T-helper 17 cell (primary cell): ENCODE measurements at places on chromosomes 1 and 21. TPM values are rescaled to one million over a fixed set of nuclear protein-coding genes. Genes with fewer than 3 reads are reported as not detected.
A peak's percentile ranks its signal among the peaks of the same experiment; 100 is the strongest.

- H3K27me3 ChIP-seq: no peaks in the 10 kb centered on the region
- peaks cover 39% of the 10 kb centered on the region for H3K4me1 ChIP-seq
- DNase-seq: no peak
These were observed 6.0 kb downstream of the DOP1B start for GRCh38 chr21:36162631-36163030.

DNA sequence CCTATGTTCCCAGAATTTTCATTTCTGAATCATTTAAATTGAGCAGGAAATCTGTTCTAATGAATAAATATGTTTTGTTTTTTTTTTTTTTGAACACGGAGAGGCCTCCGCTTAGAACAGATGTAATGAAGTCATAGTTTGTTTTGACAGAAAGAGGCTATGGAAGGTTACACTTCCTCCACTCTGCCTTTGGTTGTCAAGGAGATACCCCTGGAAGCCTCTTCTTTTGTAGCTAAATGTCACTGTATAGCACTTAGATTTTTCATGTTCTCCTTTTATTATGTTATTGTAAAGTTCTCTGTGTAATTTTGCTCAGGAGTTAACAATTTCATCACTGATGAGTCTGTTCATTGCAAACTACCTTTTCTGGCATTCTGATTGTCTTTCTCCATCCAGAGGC, 22.7 kb upstream of the GNG12 start:
- peaks cover 60% of the 10 kb centered on the region for H3K27me3 ChIP-seq
- H3K36me3 ChIP-seq: peaks cover 2% of the 10 kb centered on the region
- H3K4me1 ChIP-seq: no peaks in the 10 kb centered on the region
- no peak overlapping the region for H3K4me3 ChIP-seq

DNA sequence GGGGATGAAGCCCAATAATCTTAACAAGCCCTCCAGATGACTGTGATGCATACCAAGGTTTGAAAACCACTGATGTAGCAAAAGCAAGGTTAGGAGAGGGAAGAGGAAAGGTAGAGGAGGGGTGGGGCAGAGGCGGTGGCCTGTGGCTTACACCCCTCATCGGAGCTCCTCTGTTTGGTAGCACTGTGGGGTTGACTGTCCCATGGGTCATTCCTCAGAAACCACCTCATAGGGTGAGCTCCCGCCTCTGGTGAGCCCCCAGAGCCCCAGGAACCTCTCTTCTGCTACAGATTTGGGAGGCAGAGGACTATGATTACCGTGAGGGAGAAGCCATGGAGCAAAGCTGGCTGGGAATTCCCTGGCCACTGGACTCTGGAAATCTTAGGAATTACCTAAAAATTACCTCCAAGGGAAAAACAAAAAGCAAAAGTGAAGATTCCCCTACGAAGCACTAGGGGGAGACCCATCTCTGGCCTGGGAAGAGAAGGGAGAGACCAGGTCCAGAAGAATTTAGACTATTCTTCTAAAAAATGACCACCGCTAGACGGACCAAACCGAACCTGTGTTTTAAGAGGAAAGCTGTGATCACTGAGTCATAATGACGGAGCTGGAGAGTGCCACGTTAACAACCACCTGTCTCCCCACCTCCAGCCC, 1.5 kb upstream of the RASSF5 start:
- peaks cover 18% of the 10 kb centered on the region for H3K27me3 ChIP-seq
- H3K4me3 ChIP-seq: peak overlapping the region; percentile 85
- DNase-seq: no peak
- H3K36me3 ChIP-seq: no peaks in the 10 kb centered on the region
- peak overlapping the region; percentile 78 for H3K27ac ChIP-seq

- no peaks in the 10 kb centered on the region for H3K27me3 ChIP-seq
- H3K4me3 ChIP-seq: peak overlapping the region; percentile 80
- peaks cover 8% of the 10 kb centered on the region for H3K36me3 ChIP-seq
- peak overlapping the region; percentile 76 for H3K27ac ChIP-seq
These were observed 672 bp downstream of the POMGNT1 start for GRCh38 chr1:46197560-46197963.

DNA sequence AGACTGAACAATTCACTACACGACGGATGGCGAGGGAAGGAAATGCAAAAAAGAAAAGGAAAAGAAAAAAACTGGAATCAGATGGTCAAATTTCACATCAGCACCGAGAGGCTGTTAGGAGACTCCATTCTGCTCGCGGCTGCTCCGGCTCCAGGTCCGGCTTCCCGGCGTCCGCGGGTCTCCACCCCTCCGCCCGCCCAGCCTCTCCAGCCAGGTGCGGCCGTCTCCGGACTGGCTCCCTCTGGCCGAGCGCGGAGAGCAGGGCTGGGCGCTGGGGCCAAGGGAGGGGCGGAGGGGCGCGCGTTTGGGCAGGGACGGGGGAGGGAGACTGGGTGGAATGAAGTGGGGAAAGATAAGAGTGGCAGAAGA, 332 bp downstream of the KCNJ6 start:
- peak overlapping the region; percentile 1 for H3K4me3 ChIP-seq
- no peak overlapping the region for H3K27ac ChIP-seq
- peaks cover 3% of the 10 kb centered on the region for H3K36me3 ChIP-seq
- peaks cover 73% of the 10 kb centered on the region for H3K27me3 ChIP-seq
- H3K4me1 ChIP-seq: peaks cover 6% of the 10 kb centered on the region

DNA sequence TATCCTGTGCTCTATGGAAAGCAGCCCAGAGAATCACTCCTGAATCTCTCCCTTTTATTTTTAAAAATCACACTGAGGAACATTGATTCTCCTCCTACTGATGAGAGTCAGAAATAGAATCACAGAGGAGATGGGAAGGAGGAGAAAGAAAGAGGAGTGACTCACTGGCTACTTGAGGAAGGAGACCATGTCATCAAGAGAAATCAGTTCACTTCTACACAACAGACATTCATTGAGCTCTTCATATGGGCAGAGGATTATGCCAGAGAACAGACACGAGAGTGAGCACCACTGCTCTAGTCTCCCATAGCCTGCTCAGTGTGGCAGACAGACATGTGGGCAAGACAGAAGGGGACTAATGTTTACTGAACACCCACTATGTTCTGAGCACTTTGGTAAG, 44.2 kb downstream of the RAB3B start:
- H3K27ac ChIP-seq: no peak overlapping the region
- H3K4me1 ChIP-seq: no peaks in the 10 kb centered on the region
- peaks cover 2% of the 10 kb centered on the region for H3K36me3 ChIP-seq
- no peak overlapping the region for H3K4me3 ChIP-seq
- H3K27me3 ChIP-seq: peaks cover 8% of the 10 kb centered on the region
- no peak for DNase-seq

- H3K27ac ChIP-seq: no peak overlapping the region
- H3K36me3 ChIP-seq: no peaks in the 10 kb centered on the region
- H3K27me3 ChIP-seq: peaks cover 20% of the 10 kb centered on the region
- DNase-seq: no peak
- H3K4me3 ChIP-seq: no peak overlapping the region
These were observed 662.9 kb downstream of the PLPP3 start for GRCh38 chr1:55916481-55916880.

GRCh38 chr1:194813096-194813495, 1626.7 kb upstream of the B3GALT2 start:
- DNase-seq: no peak
- H3K4me3 ChIP-seq: no peak overlapping the region
- no peak overlapping the region for H3K27ac ChIP-seq
- peaks cover 4% of the 10 kb centered on the region for H3K27me3 ChIP-seq
- no peaks in the 10 kb centered on the region for H3K36me3 ChIP-seq

DNA sequence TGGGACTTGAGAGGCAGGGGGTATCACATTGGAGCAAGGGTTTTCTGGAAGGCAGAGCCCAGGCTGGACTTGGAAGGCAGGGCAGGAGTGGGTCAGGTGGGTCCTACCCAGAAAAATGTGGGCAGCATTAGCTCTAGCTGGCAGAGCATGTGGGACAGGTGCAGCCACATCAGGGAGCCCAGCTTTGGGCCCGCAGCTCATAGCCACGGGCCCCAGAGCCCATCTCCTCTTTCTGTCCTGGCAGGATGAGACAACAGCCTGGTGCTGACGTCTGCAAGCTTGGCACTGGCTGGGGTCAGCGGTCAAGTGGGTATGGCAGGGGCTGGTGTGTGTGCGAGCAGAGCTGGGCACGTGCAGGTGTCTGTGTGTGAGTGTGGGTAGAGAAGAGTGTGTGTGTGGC, 154.7 kb downstream of the GRIK3 start:
- no peak overlapping the region for H3K27ac ChIP-seq
- no peak overlapping the region for H3K4me3 ChIP-seq
- peaks cover 57% of the 10 kb centered on the region for H3K27me3 ChIP-seq

- peaks cover 13% of the 10 kb centered on the region for H3K4me1 ChIP-seq
- peaks cover 3% of the 10 kb centered on the region for H3K36me3 ChIP-seq
- DNase-seq: no peak
- H3K27ac ChIP-seq: peak overlapping the region; percentile 77
- no peak overlapping the region for H3K4me3 ChIP-seq
These were observed 12.0 kb upstream of the ETV3L start for GRCh38 chr1:157111396-157112165.

GRCh38 chr1:48969971-48970370, 193.3 kb upstream of the BEND5 start:
- no peaks in the 10 kb centered on the region for H3K36me3 ChIP-seq
- no peak overlapping the region for H3K4me3 ChIP-seq
- H3K27me3 ChIP-seq: no peaks in the 10 kb centered on the region
- no peak for DNase-seq
- no peaks in the 10 kb centered on the region for H3K4me1 ChIP-seq

GRCh38 chr1:203402152-203402551, 51.2 kb upstream of the FMOD start:
- peaks cover 6% of the 10 kb centered on the region for H3K36me3 ChIP-seq
- no peak overlapping the region for H3K27ac ChIP-seq
- no peak overlapping the region for H3K4me3 ChIP-seq
- peaks cover 8% of the 10 kb centered on the region for H3K4me1 ChIP-seq
- DNase-seq: no peak

DNA sequence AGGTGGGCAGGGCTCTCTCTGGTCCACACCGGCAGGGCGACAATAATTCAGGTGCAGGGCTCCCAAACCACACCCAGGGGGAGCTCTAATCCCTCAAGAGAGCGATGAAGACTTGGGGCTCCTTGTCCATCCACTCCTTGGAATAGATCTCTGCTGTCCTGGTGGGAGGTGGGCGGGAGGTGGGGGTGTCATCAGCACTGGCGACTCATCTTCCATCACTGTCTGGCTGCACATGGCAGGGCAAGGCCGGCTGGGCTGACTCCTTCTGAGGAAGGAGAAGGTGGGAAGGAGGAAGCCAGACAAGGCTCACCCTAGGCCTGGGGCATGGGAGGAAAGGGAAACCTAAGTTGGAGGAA, 29.3 kb downstream of the TNNT2 start:
- peaks cover 3% of the 10 kb centered on the region for H3K4me1 ChIP-seq
- H3K4me3 ChIP-seq: no peak overlapping the region
- H3K27me3 ChIP-seq: peaks cover 46% of the 10 kb centered on the region
- peaks cover 8% of the 10 kb centered on the region for H3K36me3 ChIP-seq
- no peak for DNase-seq

- H3K4me1 ChIP-seq: peaks cover 19% of the 10 kb centered on the region
- no peak overlapping the region for H3K4me3 ChIP-seq
- H3K27me3 ChIP-seq: no peaks in the 10 kb centered on the region
- H3K36me3 ChIP-seq: peaks cover 8% of the 10 kb centered on the region
- H3K27ac ChIP-seq: peak overlapping the region; percentile 19
These were observed 35.6 kb downstream of the SMYD2 start for GRCh38 chr1:214316593-214316992.

GRCh38 chr1:222792744-222793143, 22.1 kb upstream of the DISP1 start:
- H3K27ac ChIP-seq: no peak overlapping the region
- H3K4me3 ChIP-seq: no peak overlapping the region
- no peak for DNase-seq
- peaks cover 16% of the 10 kb centered on the region for H3K27me3 ChIP-seq
- H3K4me1 ChIP-seq: peaks cover 4% of the 10 kb centered on the region
- peaks cover 5% of the 10 kb centered on the region for H3K36me3 ChIP-seq

DNA sequence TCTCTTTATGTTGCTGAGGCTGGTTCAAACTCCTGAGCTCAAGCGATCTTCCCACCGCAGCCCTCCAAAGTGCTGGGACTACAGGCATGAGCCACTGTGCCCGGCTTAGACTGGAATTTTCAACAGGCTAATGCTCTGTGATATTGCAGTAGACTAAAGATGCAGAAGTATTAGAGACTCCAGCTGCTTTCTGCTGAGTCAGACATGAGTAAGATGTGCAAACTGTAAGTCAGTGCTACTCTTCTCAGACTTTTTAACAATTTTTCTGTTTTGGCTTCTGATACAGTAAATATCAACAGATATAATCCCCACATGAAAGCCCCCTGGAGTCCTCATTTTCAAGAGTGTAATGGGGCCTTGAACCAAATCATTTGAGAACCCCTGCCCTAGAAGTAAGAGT, 29.3 kb upstream of the NLRP3 start:
- H3K4me3 ChIP-seq: no peak overlapping the region
- no peak for DNase-seq
- H3K27ac ChIP-seq: peak overlapping the region; percentile 43
- H3K36me3 ChIP-seq: peaks cover 2% of the 10 kb centered on the region
- H3K27me3 ChIP-seq: peaks cover 10% of the 10 kb centered on the region
- peaks cover 12% of the 10 kb centered on the region for H3K4me1 ChIP-seq

DNA sequence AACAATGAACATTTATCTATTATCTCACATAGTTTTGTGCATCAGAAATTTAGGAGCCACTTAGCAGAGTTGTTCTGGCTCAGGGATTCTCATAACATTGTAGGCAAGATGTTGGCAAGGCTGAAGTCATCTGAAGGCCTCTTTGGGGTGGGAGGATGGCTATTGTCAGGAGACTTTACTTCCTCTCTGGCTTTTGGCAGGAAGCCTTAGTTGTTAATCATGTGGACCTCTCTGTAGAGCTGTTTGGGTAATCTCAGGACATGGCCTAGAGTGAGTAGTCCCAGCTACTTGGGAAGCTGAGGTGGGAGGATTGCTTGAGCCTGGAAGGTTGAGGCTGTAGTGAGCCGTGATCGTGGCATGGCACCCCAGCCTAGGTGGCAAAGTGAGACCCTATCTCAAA, 40.2 kb downstream of the RASAL2 start:
- no peak for DNase-seq
- no peaks in the 10 kb centered on the region for H3K36me3 ChIP-seq

GRCh38 chr1:30312226-30312625, 411.2 kb downstream of the MATN1 start:
- no peak overlapping the region for H3K4me3 ChIP-seq
- H3K27ac ChIP-seq: no peak overlapping the region
- no peaks in the 10 kb centered on the region for H3K36me3 ChIP-seq
- peaks cover 7% of the 10 kb centered on the region for H3K4me1 ChIP-seq

- H3K27me3 ChIP-seq: no peaks in the 10 kb centered on the region
- H3K4me3 ChIP-seq: peak overlapping the region; percentile 94
- peak overlapping the region; percentile 95 for H3K27ac ChIP-seq
- H3K4me1 ChIP-seq: peaks cover 45% of the 10 kb centered on the region
These were observed 3.1 kb downstream of the ENO1 start for GRCh38 chr1:8875216-8875861.

ETV3L gene
- total RNA-seq: 0.15 TPM

C8B gene
- not detected for total RNA-seq

FCRL1 gene
- total RNA-seq: 22.4 TPM

ZBTB8A gene
- total RNA-seq: not detected

VWA5B1 gene
- 0.15 TPM for total RNA-seq

CYP4A11 gene
- total RNA-seq: not detected

CENPL gene
- 7.1 TPM for total RNA-seq

MUTYH gene
- 60.4 TPM for total RNA-seq

KRTAP7-1 gene
- not detected for total RNA-seq

ESRRG gene
- not detected for total RNA-seq

CD2 gene
- 172 TPM for total RNA-seq

TMEM125 gene
- total RNA-seq: not detected

HAO2 gene
- not detected for total RNA-seq
